ENCODE measurements at places on chromosomes 5 and 9.

- no peak for DNase-seq
Measured at GRCh38 chr5:633501-633955, 21.4 kb downstream of the CEP72 start.

DNA sequence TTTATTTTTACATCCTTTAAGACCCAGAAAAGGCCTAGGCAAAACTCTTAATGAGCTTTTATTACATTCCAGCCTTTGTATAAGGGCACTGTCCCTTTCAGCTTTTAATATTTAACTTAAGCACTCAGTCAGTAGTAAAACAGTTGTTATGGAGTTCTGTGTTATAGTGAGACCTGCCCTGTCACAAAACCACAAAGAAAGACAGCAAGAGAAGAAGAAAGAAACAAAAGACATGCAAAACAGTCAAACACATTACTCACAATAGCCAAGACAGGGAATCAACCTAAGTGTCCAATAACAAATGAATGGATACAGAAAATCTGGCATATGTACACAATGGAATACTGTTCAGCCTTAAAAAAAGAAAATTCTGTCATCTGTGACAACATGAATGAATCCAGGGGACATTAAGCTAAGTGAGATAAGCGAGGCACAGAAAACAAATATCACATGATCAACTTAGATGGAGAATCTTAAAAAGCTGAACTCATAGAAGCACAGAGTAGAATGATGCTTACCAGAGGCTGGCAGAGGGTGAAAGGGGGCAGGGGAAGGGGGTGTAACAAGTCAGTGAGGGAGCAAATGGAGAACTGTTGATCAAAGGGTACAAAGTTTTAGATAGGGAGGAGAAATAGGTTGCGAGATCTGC lies 63.8 kb upstream of the CCNG1 start:
- no peak for DNase-seq

DNA sequence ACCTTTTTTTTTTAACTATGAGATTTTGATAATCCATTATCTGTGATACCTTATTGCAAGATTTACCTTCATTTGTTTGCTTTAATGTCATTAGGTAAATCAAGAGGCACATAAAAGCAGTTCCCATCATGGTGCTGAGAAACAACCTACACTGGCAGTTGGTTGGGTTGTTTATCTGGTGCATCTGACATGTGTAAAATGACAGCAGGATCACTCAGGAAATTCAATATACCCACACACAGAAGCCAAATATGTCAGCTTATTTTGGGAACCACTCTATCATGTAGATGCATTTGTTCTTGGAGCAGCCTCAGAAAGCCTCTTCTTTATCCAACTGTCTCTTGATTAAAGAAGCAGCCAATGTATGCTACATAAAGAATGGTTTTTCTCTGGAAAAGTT lies 7.8 kb upstream of the CCDC192 start:
- DNase-seq = no peak

DNA sequence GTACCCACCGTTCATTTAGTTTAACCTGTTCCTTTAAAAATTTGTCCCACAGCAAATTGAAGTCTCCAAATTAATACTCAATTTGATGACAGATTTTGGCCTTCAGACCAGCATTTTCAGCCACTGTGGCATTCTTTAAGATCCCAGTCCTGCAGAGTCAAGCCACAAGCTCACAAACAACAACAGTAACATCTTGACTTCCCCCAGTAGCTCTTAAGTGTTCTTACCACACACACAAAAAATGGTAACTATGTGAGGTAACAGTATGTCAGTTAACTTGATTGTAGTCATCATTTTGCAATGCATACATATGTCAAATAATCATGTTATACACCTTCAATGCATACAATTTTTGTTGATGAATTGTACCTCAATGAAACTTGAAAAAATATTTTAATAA lies 247.9 kb downstream of the LURAP1L start:
- no peak for DNase-seq

GRCh38 chr5:96468956-96469355 lies 35.9 kb upstream of the PCSK1 start:
- DNase-seq = no peak

DNA sequence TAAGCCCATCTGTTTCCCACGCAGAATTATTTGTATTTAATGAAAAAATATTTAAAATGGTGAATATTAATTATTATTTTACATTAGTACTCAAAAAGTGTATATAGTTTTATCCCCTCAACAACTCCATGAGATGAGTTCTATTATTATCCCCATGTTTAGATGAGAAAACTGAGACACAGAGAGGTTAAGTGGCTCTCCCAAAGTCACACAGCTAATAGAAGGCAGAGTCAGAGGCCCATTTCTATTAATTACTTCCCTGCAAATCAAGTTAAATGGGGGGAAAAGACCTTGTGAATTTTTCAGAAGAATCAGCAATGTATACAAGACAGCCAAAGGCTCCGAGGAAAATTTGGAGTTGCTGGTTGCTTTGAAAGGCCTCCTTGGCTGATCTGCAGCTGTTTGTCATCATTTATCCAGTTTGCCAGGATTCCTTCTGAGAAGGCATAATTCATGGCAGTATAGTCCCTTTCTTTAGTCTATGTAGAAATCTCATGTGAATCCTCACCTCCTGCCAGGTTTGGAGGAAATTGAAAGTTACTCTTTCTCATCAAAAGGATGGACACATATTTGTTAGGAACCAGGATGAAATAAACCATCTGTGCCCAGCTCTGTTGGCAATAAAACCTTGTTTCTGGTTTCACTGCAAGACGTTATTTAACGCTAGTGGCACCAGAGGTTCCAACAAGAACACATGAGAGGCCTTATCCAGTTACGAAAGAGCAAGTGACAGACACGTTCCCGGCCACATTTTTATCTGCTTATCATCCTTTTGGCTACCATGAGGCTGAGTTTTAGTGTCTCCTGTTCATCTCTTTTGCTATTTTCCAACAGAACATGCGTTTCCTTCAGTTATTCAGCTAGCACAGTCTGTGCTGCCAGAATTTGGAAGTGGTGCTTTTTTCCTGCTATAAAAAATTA lies 621 bp downstream of the FYB1 start:
- DNase-seq = no peak

- DNase-seq = no peak
Measured at GRCh38 chr5:126597156-126597555, 2.1 kb upstream of the ALDH7A1 start.

GRCh38 chr5:1540166-1540565 lies 16.4 kb upstream of the LPCAT1 start:
- DNase-seq = peak; percentile 39

- no peak for DNase-seq
Measured at GRCh38 chr5:41835645-41836044, 34.6 kb downstream of the OXCT1 start.

DNA sequence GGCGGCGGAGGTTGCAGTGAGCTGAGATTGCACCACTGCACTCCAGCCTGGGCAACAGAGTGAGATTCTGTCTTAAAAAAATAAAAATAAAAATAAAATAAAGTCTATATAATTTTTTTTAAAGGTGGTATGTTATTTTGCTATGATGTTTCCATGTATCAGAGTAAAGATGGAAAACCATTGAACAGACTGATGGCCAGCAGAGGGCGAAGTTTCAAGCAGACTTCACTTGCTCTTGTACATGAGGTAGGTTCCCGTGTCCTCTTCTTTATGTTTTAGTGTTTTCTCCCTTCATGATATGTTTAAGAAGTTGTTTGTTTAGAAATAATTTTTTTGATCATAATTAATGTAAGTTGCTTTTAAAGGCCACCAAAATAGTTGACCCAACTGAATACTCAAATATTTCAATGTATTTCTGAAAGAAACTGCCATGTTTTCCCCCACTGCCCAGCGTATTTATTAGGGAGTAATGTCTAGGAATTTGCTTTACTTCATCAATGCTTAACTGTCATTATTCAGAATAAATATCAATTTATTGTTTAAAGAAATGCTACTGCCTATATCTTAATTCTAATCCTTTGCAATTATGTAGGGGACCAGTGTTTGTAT lies 146.4 kb downstream of the HACD4 start:
- peak; percentile 56 for DNase-seq

- DNase-seq = no peak
Measured at GRCh38 chr5:173231381-173231766, 3.6 kb downstream of the NKX2-5 start.

GRCh38 chr5:158421319-158421718 lies 562.4 kb upstream of the CLINT1 start:
- no peak for DNase-seq

- no peak for DNase-seq
Measured at GRCh38 chr5:78919796-78920195, 65.3 kb downstream of the ARSB start.

- DNase-seq = no peak
Measured at GRCh38 chr5:61572959-61573358, 240.9 kb downstream of the ZSWIM6 start.

DNA sequence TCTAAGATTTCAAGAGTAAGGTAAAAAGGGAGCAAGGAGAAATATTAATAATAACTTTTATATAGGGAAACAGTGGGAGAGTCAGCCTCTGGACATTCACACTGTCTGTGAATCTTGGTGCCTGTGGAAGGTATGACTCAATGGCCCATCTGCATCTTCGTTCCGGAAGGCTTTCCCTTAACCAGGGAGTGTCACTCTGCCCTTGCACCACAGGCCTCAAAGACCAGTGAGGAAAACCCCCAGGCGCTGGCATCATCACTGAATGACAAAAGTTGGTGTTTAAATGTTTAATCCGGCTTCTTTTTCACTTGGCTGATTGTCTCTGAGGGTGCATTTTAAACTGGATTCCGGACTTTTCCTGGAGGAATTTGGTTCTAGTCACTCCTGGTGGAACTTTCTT lies 522.4 kb upstream of the TLE4 start:
- no peak for DNase-seq

GRCh38 chr5:56522960-56523359 lies 289.8 kb upstream of the ANKRD55 start:
- no peak for DNase-seq

DNA sequence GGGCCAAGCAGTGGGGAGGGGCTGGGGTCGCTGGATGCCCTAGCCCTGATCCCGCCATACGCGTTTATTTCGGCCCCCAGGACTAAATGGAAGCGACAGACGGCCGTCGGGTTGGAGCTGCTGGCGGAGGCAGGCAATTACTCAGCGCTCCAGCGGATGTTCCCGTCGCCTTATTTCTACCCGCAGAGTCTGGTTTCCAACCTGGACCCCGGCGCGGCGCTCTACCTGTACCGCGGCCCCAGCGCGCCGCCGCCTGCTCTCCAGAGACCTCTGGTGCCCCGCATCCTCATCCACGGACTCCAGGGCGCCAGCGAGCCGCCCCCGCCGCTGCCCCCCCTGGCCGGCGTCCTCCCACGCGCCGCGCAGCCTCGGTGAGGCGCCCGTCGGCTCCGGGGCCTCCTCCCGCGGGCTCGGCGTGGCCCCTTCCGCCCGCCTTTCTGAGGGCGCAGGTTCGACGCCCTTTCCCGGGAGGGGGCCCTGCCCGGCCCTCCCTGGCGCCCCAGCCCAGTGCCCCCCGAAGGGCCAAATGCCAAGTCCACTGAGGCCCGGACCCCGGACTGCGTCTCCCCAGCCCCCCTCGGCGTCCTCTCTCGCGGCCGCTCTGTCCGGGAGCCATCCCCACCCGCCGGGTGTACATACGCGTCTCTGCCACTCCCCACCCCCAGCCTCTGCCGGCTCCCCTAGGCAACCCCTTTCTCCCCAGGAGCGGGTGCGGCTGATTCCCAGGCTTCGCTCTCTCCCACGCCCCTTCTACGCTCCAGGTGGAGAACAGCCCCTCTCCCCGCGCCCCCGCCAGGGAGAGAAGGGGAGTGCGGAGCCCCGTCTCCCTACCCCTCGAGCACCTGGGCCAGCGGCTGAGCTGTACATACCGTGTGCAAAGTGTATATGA lies 7.0 kb downstream of the BARHL1 start:
- no peak for DNase-seq
